ENCODE measurements at places on chromosomes 1 and 21. TPM values are rescaled to one million over a fixed set of nuclear protein-coding genes. Genes with fewer than 3 reads are reported as not detected.

RXFP4 gene
- not detected for total RNA-seq

KCNJ9 gene
- not detected for total RNA-seq

LCE2A gene
- total RNA-seq: not detected

PLA2G2C gene
- 0.14 TPM for total RNA-seq

S1PR1 gene
- 39.7 TPM for total RNA-seq

NCDN gene
- 22.6 TPM for total RNA-seq

BRDT gene
- not detected for total RNA-seq

TSPEAR gene
- 0.48 TPM for total RNA-seq

ADCY10 gene
- total RNA-seq: 0.38 TPM

UBE2U gene
- not detected for total RNA-seq

RPTN gene
- total RNA-seq: not detected

RUNX3 gene
- 8.9 TPM for total RNA-seq

HMGCS2 gene
- total RNA-seq: not detected

SELENOF gene
- 183 TPM for total RNA-seq

NBPF11 gene
- 9.7 TPM for total RNA-seq

OR4F16 gene
- total RNA-seq: not detected

KCNK1 gene
- 6.3 TPM for total RNA-seq

COL11A1 gene
- total RNA-seq: 1.3 TPM

EVA1C gene
- total RNA-seq: 39.2 TPM

OR2T3 gene
- total RNA-seq: not detected

RCAN1 gene
- 59.6 TPM for total RNA-seq

BTBD19 gene
- total RNA-seq: 22.2 TPM

ZNF691 gene
- total RNA-seq: 5.1 TPM

PPM1J gene
- 3.0 TPM for total RNA-seq

SAMSN1 gene
- 10.1 TPM for total RNA-seq

TTC34 gene
- total RNA-seq: 0.46 TPM

GBP6 gene
- total RNA-seq: not detected

NPPB gene
- total RNA-seq: not detected

NFIA gene
- total RNA-seq: 183 TPM

SH2D2A gene
- total RNA-seq: 3.4 TPM

CYB561D1 gene
- total RNA-seq: 10.5 TPM

PTAFR gene
- 9.3 TPM for total RNA-seq

HUNK gene
- total RNA-seq: 11.8 TPM

SPAG17 gene
- not detected for total RNA-seq

OLFM3 gene
- not detected for total RNA-seq

FCMR gene
- total RNA-seq: 3.3 TPM

MRPL24 gene
- 63.7 TPM for total RNA-seq

HTR1D gene
- not detected for total RNA-seq

ORC1 gene
- total RNA-seq: 0.46 TPM

SYT2 gene
- total RNA-seq: not detected
